ENCODE measurements at places on chromosomes 13 and 19.

- DNase-seq: no peak
Measured at GRCh38 chr19:37362733-37363132, 8.2 kb upstream of the ZNF527 start.

DNA sequence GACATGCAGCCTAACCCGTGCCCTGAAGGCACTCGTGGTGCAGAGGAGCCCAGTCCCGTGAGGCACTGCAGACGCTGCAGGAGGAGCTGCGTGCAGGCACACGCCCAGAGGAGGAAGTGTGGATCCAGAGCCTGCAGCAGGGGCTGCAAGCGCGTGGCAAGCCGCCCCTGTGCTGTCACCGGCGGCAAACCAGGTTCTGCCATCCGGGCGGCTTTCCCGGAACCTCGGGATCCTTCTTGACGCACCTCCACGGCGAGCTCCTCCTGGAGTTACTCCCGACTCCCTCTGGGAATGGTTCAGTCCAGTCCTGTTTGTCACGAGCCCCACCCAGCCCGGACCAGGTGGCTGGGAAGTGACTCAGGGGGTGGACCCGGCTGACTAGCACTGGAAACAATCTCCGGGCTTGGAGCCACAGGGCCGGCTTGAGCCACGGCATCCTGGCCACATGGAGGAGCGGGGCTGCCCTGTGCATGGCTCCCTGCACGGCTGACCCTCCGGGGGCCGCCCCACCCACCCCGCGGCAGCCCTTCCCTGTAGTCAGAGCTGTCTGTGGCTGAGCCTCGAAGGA, 10.2 kb downstream of the DPP9 start:
- no peak for DNase-seq

DNA sequence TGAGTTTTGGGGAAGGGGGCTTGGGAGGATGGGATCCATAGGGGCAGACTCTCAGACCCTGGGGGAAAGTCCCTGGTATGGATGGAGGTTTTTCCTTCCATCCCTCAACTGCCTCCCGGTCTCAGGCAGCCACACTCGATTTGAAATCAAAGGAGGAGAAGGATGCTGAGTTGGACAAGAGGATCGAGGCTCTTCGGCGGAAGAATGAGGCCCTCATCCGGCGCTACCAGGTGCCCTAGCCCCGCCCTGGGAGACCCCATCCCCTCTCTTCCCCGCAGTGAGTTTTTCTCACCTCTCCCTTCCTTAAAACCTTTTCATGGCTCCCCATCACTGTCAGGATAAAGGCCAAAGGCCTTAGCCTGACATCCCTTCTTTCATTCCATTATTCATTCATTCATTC, 2.1 kb downstream of the CCDC9 start:
- no peak for DNase-seq

DNA sequence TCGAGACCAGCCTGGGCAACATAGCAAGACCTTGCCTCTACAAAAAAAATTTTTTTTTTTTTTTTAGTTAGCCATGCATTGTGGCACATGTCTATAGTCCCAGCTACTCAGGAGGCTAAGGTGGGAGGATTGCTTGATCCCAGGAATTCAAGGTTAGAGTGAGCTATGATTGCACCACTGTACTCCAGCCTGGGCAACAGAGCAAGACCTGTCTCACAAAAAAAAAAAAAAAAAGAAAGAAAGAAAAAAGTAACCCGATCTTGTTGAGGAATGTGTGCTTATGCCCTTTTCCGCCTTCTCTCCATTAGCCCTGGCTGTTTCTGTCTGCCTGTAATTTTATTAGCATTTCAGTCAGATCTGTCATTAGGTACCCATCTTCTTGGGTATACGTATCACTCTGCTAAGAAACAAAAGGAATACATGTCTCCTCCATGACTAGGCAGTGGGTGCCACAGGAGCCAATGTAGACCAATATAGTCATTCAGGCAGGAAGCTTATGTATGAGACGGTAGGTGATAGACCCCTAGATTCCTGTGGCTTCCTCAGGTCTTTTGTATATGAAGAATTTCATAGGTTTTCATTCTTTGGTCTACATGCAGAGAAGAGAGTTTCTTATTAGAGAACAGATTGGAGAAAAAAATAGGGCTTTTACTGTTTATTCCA, 59.6 kb upstream of the NPAS1 start:
- no peak for DNase-seq

DNA sequence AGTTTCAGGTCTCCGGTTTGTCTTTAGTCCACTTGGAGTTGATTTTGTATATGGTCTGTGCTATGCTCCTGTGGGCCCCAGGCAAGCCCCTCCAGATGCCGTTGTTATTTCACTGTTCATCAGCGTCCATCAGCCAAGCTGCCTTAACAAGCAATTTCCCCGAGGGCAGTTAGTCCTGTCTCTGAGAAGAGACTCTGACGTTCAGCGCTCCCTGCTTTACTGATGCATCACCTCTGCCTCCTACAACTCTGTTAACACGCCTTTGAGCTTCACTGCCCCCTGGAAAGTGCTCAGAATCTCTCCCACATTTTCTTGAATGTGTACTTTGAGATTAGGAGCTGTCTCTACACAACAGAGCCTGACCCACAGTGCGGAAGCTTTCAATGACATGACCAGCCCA, 41.8 kb upstream of the UBAC2 start:
- DNase-seq: no peak

- no peak for DNase-seq
Measured at GRCh38 chr13:105069106-105069505, 1466.4 kb downstream of the EFNB2 start.

GRCh38 chr13:108987517-108987916, 358.1 kb downstream of the MYO16 start:
- DNase-seq: no peak

GRCh38 chr13:99617474-99618255, 116.4 kb downstream of the TM9SF2 start:
- DNase-seq: no peak

- DNase-seq: no peak
Measured at GRCh38 chr19:4089400-4089908, 22.8 kb upstream of the ZBTB7A start.

DNA sequence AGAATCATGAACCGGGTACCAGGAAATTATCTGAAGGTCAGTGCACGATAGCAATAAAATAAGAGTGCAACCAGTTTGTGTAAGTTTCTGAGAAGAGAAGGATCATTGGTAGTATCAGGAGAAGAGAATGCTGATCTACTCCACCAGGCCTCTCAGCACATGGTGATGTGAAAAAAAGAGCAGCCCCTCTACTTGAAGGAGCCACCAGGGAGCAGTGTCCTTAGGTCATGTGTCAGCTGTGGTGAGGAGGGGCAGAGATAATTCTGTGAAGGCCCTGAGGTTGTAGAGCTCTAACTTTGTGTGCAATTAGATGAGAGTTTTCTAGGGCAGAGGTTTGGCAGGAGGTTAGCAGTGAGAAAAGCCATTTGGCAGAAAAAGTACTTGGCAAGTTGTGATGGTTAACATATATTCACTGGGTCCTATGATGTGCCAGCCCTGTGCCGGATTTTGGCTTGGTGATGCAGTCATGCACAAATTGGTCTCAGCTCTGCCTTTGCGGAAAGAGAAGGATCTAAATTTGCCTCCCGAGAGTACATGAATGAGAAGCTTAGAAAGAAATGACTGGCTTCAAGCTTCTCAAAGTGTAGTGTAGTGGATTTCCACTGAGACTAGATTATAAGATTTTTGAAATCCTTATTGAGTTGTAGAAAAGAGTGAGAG, 19.2 kb upstream of the ZC3H13 start:
- no peak for DNase-seq

- no peak for DNase-seq
Measured at GRCh38 chr13:59279028-59279427, 884.7 kb downstream of the DIAPH3 start.

- DNase-seq: no peak
Measured at GRCh38 chr19:55321466-55322137, 3.5 kb downstream of the TMEM150B start.

DNA sequence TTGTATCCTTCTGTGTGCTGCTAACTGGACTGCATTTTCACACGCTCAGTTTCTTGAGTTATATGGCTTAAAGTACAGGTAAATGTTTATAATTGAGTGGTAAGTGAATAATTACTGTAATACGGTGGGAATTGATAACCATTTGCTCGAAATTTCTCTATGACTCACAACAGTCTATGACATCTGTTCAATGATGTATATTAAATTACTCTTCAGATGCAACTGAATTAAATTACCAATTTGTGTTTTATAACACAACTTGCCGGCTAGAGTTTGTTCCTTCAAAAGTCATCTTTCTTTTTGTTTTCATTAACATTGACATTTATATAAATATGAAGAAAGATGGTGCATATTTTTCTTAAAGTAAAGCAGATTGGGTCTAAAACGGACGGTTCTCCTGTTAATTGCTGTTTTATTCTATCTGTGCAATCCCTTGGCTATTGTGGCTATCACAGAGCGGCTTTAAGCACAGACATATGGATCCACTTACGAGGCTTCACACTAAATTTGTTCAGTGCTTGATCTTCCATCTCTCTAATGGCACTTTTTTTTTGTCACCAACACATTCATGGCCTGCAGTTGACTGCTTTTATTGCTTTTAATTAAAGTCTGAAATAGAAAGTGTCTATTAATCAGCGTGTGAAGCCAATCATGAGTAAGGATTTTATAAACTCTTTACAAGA, 1291.6 kb upstream of the SLC10A2 start:
- no peak for DNase-seq

DNA sequence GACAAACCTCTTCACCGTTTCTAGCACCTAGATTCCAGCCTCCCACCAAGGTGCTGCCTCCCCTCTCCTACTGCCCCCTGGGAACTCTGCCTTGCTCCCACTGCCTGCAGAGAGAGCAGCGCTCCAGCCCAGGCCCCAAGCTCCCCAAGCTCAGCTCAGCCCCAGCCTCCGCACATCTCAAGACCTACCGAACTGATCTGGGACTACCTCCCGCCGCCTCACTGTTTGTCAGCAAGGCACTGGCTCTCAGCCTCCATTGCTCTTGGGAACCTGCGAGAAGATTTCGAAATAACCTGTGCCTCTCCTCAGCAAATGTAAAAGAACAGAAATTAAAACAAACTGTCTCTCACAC, 92.4 kb upstream of the GPR183 start:
- no peak for DNase-seq

DNA sequence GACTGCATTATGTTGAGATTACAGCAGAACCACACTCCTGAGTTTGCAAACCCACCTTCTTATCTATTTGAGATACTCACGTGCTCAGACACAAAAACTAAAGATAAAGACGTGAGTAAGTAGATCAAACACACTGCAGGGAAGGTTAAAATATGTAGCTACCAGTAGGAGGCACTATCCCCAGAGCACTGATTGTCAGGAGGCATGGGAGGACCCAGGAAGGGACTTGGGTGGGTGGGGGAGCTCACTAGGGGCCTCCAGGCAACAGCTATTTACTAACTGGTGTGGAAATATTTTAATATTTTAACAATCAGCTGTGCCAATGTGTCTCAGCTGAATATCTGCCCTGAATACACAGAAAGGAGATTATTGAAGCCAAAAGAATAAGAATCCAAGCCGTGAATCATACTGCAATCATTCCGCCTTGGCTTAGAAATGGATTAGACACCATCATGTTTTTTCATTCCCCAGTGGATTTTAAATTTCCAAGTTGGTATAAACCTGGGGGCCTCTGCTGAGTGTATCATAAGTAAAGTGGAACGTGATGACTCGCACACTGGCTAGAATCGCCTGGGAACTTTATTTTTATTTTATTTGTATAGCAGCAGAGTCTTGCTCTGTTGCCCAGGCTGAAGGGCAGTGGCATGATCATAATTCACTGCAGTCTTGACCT, 73.2 kb upstream of the CACNA1A start:
- DNase-seq: no peak

- no peak for DNase-seq
Measured at GRCh38 chr19:57351867-57352266, 796 bp downstream of the ZNF304 start.

- DNase-seq: no peak
Measured at GRCh38 chr19:3710265-3710812, 2.2 kb downstream of the TJP3 start.

- DNase-seq: no peak
Measured at GRCh38 chr13:24629320-24629719, 50.9 kb upstream of the ATP12A start.

GRCh38 chr13:50309882-50310594, 294.8 kb downstream of the KCNRG start:
- no peak for DNase-seq

DNA sequence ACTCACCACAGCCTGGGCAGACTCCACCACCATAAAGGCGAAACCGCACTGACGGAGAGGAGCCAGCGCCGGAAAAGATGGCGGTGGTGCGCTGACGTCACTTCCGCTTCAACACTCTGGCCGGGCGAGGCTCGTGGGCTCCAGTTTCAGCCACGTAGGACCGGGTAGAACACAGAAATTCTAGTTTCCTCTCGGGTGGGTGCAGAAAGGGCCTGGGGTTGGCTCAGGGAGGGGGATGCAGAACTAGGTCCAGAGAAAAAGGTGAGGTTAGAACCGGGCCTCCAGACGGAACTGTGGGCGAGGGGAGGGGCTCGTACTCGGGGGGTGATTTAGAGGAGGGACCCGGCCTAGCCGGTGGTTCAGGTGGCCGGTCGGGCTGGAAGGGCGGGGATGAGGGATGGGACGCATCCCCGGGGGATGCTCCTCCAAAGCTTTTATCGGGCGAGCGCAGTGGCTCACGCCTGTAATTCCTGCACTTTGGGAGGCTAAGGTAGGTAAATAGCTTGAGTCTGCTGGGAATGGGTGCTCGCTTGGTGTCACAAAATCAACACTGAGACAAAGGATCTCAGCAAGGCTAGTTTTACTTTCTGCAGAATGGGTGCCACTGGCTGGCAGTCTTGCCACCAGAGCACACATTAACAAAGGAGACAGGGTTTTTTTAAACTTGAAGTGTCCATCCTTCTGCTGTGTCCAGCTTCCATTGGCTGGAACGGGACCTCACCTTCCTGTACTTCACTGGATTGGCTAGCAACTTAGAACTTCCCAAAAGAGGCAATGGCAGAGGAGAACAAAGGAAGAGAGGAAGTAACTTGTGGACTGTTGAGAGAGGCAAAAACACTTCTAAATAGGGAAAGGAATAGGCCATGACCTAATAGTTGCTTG, at the start of gene ZNF561:
ZNF561 (minus strand) TSS at position 77 of the 882 bp plus-strand sequence. CDS start 1,776 bp downstream, outside the sequence.
- DNase-seq: peak; percentile 85

- no peak for DNase-seq
Measured at GRCh38 chr13:44842158-44842557, 147.1 kb downstream of the NUFIP1 start.

DNA sequence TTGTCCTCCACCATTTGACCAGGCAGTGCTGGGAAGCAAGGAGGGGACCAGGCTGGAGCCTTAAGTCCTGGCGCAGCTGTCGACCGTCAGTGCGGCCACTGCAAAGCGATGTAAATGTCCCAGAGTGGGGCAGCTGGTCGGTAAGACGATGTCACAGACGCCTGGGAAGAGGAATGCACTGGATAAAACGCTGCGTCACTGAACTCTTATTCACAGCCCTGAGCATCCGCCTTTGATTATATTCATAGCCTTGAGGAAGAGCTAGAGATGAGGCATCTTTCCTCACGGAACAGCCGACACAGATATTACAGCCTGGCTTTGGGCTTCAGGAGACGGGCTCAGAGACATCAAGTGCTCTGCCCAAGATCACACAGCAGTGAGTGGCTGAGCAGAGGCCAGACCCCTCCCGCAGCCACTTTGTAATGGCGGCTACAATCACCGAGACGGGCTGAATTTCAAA, 17.6 kb upstream of the TUBGCP3 start:
- no peak for DNase-seq

GRCh38 chr13:63540061-63540460, 2124.4 kb upstream of the PCDH20 start:
- no peak for DNase-seq
